ENCODE measurements at places on chromosomes 6 and 20.

GRCh38 chr20:3890999-3891929 is 2.1 kb downstream of the PANK2 start:
- no peak for DNase-seq

- no peak for DNase-seq
These were observed 67.9 kb upstream of the PTGIS start for GRCh38 chr20:49635866-49636265.

- DNase-seq: no peak
These were observed 88.8 kb downstream of the SYNJ2 start for GRCh38 chr6:158070513-158070912.

GRCh38 chr6:25590986-25591385 is 61.0 kb upstream of the SCGN start:
- DNase-seq: no peak

DNA sequence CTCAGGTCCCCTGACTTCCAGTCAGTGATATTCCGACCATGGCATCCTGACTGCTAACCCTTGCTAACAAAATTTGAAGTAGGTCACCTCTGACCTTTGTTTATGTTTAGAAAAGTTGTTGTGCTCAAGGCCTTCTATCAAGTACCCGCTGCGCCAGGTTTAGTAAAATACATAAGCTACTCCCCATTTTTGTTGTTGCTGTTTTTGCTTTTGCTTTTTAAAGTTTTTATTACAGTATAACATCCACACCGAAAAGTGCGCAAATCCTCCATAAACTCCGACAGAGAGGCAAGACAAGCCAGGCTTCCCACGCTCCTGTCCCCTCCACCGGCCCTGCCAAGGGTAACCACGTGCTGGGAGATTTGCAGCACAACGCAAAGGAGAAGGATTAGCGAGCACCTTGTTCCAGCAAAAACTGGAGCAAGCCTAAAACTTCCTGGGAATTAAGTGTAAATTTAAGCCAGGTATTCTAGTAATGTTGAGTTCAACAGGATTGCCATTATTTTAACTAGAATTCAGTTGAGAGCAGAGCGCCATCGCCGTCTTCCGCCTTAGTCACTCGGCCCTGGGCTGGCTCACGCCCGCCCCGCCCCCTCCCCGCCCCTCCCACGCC is 17.8 kb upstream of the HMGN4 start:
- DNase-seq: no peak

GRCh38 chr6:5274231-5274630 is 12.9 kb downstream of the FARS2 start:
- no peak for DNase-seq

- peak; percentile 84 for DNase-seq
These were observed 20.9 kb downstream of the DEF6 start for GRCh38 chr6:35318196-35319171.

DNA sequence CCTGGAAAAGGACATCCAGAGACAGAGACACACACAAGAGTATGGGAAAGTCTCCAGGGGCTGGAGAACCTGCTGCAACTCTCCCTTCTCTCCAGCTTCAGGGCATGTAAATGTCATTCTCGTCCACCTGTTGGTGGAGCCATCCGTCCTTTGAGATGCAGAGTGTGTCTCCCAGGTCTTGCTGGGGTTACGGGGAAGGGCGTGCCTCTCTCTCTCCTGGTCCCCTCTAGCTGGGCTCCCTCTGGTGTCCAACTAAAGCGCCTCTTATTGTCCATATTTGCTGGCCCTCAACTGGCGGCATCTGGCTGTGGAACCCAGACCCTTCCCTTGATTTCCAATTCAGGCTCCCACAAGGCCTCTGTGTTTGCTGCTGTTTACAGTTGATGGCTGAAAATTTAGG is 244.1 kb downstream of the BMP7 start:
- no peak for DNase-seq

GRCh38 chr20:58264271-58264670 is 35.8 kb upstream of the ANKRD60 start:
- no peak for DNase-seq

- DNase-seq: no peak
These were observed 550.7 kb upstream of the FLRT3 start for GRCh38 chr20:14888134-14888533.

- no peak for DNase-seq
These were observed 61.5 kb upstream of the FNDC1 start for GRCh38 chr6:159107451-159108260.

DNA sequence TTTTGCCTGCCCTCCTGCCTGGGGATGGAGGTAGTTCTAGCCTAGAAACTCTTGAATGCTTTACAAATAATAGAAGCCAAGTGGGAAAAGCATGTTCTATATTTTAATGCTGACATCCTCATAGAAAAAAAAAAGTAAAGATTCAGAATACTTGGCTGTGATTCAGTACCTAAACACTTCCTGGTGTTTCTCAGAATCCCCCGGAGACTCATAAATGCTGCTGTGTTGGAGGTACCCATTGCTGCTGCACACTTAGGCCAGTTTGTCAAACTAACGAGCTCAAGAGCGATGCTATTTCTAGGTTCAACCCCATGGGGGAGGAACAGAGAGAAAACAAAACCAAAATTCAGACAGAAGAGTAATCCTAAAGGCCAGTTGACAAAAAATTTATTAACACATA is 38.8 kb upstream of the ZFP64 start:
- peak; percentile 95 for DNase-seq

DNA sequence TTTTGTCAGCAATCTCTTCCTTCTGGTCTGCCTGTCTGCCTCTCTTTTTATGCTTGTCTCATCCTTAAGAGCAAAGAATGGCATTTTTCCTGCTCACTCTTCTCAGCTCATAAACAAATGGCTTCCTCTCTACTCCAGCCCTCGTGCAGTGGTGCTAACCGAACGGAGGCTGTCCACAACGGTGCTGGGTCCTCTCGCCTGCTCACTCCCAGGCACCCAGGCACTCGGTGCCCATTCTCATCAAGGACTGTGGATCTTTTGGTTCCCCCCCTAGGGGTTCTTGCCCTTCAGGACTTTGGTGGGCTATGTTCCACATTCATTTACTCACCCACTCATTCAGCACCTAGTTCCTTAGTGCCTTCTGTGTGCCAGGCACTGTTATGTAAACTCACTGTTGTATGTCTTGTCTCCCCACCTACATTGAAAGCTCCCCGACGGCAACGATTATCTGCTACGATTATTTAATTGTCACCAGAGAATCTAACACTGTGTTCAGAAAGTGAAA is 113.9 kb downstream of the FYN start:
- DNase-seq: peak; percentile 26

GRCh38 chr20:33007376-33008335 is at the start of gene BPIFB2:
TSS of gene BPIFB2 (plus strand) at chr20:33007704. CDS start at chr20:33008575, 871 bp downstream.
- no peak for DNase-seq

GRCh38 chr20:14568701-14569100 is 231.3 kb upstream of the FLRT3 start:
- no peak for DNase-seq

- DNase-seq: peak; percentile 17
These were observed 11.1 kb upstream of the ELOVL2 start for GRCh38 chr6:11055127-11055627.

GRCh38 chr6:7629321-7629720 is 39.3 kb downstream of the SNRNP48 start:
- DNase-seq: no peak

DNA sequence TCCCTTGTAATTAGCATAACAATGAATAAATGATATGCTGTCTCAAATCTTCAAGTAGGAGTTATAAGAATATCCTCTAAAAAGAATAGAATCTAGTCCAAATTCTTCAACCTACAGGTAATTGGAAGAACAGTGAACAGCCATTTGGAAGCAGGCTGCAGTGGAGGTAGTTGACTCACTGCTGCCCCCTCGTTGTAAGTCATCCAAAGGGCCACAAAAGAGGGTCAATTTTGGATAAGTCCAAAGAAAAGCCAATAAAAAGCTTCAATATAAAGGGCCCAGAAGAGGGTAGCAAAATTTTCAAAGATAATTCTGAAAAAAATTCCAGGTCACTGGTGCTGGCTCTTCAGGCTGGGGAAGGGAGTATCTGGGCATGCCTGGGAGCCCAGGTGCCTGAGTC is 60.8 kb upstream of the SSTR4 start:
- no peak for DNase-seq

DNA sequence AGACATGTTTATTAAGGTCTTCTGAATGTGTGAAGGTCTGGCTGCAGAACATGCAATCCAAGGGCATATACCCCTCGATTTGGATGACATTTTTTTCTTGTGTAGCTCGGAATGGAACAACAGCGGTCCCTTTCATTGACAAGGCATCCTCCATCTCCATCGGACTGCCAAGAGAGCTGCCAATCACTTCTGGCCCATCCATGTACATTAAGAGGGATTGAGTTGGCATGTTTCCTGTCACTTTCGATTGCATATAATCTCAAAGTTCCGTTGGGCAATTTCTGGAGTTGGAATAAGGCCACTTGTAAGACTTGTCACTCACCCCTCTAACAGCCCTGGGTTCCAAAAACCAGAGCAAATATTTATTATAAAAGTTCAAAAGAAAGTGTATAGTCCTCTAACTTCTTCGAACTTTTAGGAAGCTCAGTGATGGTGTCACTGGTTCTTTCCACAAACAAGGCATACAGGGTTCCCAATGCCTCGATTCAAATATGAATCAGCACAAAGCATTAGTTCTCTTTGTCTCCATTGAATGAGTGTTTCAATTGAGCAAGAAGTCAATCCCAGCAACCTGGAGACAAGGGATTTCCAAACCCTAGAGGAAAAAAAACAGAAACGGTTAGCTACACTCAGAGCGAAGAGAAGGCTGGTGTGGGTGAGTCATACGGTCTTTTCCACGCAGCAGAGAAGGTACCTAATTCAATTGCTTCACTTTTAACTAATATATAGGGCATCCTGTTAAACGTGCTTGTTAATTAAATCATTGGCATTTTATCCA is 10.9 kb downstream of the ZNF217 start:
- DNase-seq: peak; percentile 90

DNA sequence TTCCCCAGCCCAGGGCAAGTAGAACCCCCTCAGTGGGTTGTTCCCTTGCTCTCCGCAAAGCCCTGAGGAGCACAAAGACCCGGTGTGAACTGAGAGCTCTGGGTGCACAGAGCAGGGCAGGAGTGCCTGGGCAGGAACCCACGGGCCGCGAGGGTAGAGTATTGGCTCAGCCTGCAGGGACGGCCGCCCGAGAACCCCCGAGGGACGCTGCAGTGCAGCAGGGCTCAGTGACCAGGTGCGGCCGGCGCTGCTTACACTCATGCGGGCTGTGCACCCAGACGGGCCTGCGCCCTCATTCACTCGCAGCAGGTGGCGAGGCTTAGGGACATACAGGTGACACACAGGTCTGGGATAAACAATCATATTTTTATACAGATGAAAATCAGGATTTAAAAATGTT is 51.9 kb upstream of the PDE10A start:
- DNase-seq: no peak

- no peak for DNase-seq
These were observed 129.8 kb upstream of the EDN1 start for GRCh38 chr6:12160326-12160725.

DNA sequence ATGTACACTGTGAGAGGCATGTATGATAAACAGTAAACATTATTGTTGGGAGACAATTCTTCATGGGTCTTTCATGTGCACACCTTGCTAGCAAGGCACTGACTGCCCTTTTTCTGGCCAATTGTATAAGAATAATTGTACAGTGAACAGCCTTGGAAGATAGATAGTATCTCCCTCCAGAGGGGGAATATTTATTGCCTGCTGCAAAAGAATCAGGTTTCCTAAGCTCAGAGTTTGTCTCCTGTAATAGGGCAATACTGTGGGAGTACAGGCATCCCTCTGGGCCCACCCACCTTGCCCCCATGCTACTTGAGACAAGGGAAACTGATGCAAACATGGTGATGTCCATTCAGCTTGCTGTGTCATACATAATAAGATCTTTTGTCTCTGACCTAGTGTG is 442.2 kb downstream of the HDGFL1 start:
- DNase-seq: no peak

GRCh38 chr20:618980-619379 is 8.9 kb upstream of the TCF15 start:
- DNase-seq: no peak

GRCh38 chr6:114747995-114748625 is 405.3 kb upstream of the HS3ST5 start:
- DNase-seq: peak; percentile 53

GRCh38 chr20:4918473-4918872 is 82.8 kb downstream of the SLC23A2 start:
- DNase-seq: no peak

DNA sequence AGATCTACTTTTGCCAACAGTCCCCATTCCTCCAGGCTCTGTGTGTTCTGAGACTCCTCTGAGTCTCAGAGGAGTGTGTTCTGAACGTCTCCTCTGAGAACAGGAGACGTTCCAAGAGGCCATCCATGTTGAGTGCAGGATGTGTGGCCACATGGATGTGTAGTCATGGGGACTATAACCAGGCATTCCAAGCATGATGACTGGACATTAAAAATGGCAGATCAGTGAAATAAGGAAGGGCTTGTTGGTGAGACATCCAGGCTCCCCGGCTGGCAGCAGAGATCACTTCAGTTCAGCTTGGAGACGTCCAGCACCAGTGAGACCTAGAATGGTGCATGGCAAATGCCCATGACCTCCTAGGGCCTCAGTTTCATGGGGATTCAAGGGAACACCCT is 34.3 kb upstream of the POU5F1 start:
- DNase-seq: peak; percentile 9

GRCh38 chr6:48610846-48611245 is 499.8 kb upstream of the PTCHD4 start:
- DNase-seq: peak; percentile 32

DNA sequence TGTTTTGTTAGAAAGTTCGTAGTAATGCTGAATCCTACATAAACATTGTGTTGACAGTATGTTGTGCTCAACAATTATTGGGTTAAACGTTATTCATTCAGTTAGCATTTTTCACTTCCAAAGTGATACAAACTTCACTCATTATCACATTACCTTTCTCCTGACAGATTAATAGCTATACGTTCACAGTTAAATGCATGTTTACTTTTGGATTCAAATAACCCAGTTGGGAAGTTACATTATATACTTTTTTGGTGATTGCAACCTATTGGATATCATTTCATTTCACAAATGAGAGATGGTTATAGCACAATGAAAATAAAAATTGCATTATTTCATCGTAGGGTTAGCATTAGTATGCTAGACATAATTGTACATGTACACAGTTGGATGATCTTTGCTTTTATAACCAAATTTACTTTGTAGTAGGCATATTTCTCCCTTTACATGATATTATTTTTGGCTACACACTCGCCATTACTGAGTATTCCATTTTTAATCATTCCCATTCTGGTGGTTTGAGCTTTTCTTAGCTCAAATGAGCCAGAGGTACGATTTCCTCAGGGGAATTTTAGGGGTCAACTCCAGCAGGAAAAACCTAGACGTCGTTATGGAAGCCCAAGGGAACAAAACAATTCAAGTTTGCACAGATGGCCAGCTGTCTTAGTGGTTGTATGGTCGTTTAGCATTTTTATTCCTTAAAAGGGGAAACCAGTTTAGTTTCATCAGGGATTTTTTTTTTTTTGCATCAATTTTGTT is 2.1 kb upstream of the HIVEP1 start:
- DNase-seq: peak; percentile 85

DNA sequence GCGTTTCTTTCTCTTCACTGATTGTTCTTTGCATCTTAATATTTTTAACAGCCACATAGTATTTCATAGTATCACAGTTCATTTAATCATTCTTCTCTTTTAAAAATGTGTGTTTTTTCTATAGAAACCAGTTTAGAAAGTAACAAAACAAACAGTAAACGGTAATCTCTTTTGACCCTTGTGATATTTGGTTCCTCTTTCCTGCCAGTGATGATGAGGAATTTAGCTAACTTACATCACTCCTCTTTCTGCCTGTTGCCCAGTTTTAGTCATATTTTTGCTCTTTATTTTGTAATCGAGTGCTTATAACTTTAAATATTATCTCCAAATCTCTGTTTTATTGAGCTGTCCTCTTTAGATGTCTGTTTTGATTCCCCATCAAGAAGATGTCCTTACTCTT is 38.1 kb upstream of the ZBTB24 start:
- no peak for DNase-seq

Measured in fibroblast of skin of right quadriceps (primary cell).